ENCODE measurements at places on chromosomes 2 and 18. TPM values are rescaled to one million over a fixed set of nuclear protein-coding genes. Genes with fewer than 3 reads are reported as not detected.

- no peak for DNase-seq
Measured at GRCh38 chr18:59546188-59546587, 151.0 kb downstream of the CCBE1 start.

DNA sequence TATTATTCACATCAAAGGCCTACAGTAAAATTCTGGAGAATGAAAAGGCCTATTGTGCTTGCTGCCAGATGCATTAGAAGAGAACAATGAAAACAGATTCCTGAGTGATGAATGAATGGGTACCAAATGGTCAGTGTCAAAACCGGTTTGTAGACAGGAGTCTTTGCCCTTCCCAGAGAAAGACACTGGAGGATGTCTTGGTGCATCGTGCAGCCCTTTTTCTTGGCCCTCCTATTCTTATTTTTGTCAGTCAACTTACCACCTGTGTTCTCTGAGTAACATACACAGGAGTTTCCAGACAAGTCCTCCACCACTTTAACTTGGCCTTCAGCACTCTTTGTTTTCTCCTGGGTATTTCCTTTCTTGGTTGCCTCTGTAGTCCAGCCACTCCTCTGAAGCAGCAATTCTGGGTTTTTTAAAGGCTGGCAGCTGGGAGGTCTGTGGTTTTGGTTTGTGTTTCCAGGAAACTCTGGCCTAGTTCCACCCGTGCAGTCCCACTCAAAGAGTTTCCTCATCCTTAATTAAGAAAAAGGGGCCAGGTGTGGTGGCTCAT is 29.4 kb downstream of the PSTPIP2 start:
- DNase-seq, result no peak

DNA sequence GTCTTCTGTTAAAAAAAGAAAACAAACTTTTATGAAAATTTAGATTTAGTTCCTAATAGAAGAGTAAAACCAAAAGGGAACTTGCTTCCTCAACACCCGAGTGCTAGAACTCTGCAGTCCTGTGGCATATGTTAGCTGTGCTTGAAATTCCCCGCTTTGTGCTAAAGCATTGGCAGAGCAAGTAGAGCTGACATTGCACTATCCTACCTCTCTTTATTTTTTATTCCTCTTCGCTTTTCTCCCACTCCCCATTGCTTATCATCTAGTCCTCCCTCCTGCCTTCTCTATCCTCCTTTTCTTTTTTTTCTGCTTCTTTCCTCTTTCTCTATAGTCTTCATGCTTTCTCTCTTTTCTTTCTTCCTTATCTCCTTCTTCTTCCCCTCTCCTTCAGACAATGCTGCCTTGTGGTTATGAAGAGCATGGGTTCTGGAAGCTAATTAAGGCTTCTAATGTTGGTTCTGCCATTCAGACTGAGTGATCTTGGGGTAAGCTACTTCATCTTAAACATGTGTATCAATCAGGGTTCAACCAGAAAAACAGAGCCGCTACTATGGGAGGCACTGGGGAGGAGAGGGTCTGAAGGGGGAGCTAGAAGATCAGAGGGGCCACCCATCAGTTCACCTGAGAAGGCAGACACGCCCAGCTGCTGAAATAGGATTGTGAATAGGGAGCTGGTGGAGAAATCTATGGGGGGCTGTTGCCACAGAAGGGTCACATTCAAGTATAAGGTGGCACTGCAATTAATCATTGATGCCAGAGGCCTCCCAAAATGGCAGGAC is 31.4 kb upstream of the PELI1 start:
- no peak for DNase-seq

- no peak for DNase-seq
Measured at GRCh38 chr2:71358931-71359671, 27.5 kb downstream of the ZNF638 start.

GRCh38 chr18:7663366-7664312 is 96.5 kb downstream of the PTPRM start:
- no peak for DNase-seq

GRCh38 chr2:215367662-215368492 is 56.0 kb downstream of the ATIC start:
- no peak for DNase-seq

DNA sequence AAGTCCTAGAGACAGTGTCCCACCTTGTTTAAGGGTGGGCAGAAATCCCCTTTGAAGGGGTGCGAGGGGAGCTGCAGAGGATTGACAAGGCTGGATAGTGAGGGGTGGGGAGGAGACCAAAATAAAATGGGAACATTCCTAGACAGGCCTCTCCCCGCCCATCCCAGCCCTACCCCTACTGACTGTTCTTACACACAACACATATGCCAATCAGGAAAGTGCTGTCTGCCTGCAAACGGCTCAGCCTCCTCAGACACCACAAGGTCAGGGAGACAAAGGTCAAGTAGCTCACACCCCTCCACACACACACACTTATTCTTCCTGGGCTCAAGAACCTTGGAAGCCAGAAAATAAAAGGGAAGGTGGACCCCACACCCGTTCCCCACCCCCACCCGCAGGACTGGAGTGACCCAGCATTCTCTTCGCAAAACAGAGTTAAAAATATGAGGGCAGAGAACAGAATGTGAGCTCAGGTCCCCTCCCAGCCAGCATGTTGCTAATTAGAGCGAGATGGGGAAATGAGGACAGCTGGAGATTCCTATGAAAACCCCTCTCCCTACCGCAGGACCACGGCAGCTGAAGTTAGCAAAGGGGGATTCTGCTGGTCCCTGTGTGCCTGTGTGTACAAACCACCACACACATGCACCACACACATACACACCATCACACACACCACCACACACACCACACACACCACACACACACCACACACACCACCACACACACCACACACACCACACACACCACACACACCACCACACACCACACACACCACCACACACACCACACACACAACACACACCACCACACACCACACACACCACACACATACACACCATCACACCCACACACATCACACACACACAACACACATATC is 197.8 kb downstream of the TNS1 start:
- peak; percentile 68 for DNase-seq

GRCh38 chr2:10794876-10795275 is 17.7 kb downstream of the PDIA6 start:
- DNase-seq, result no peak

The NEUROD1 gene
- total RNA-seq, result not detected

The MYOM1 gene
- total RNA-seq, result 70.2 TPM

Measured in skin of body (tissue), 3 donors.